ENCODE measurements at places on chromosomes 16 and 17.

DNA sequence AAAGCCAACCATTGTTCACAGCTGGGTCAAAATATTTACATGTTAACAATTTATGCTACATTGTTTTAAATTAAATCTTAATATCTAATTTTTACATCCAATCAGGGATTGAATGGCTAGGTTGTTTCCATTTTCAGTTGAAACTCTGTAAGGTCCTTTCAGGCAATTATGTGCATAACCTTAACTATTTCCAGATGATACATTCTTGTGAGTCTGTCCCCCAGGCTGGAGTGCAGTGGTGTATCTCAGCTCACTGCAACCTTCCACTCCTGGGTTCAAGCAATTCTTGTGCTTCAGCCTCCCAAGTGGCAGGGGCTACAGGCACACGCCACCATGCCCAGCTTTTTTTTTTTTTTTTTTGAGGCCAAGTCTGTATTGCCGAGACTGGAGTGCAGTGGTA, 10.4 kb downstream of the CDC42EP4 start:
- DNase-seq, result no peak

DNA sequence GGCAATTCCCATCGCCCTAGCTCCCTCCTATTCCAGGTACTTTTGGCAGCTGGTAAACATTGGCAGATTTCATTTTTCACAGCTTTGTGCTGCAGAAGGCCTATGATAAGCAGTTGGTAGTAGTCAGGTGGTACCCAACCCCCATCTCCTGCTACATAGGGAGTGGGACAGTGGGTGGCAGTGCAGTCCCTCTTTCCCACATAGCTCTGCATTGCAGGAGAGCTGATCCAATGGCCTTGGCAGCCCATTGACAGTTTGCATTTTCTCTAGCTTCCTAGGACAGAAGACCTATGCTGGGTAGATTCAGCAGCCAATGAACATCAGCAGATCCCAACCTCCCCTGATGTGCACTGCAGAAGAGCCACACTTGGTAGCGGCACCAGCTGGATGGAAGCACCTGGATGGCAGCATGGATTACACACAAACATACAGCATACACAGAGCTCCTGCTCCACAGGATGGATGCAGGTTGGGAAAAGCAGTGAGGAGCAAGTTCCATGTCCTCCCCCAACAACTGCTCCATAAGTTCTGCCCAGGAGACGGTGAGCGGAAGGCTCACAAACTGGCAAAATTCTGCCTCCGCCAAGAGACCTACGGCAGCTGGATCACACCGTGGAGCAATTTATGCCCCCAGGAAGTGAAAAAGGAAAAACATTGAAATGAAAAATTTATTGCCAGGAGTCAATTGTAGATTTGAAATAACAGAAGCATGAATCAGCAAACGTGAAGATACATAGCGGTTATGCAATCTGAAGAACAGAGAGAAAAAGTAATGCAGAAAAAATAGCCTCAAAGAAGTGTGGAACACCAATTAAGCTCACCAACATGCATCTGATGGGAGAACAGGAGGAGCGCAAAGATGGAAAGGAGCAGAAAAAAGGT, 95.7 kb downstream of the CACNG1 start:
- no peak for DNase-seq

- DNase-seq, result no peak
Observed at GRCh38 chr16:14011846-14012245, 59.3 kb upstream of the MRTFB start.

DNA sequence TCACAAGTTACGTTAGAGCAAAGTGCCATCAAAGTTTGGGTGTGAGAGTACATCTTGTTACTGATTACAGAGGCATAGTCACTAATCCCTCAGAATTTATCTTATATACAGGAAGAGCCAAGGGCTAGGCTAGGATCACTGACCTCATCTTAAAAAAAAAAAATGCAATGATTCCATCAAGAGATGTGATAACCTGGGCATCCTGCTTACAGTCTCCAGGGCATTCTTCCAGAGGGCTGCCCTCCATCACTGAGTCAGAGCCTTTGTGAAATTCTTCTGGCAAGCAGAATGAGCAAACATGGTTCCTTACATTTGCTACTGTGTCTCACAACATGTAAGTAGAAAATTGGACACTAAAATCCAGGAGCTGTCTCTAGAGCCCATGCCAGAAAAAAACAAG, 410.6 kb downstream of the ZFHX3 start:
- DNase-seq, result peak; percentile 57

GRCh38 chr17:77634710-77635109, 323.8 kb upstream of the TNRC6C start:
- no peak for DNase-seq

DNA sequence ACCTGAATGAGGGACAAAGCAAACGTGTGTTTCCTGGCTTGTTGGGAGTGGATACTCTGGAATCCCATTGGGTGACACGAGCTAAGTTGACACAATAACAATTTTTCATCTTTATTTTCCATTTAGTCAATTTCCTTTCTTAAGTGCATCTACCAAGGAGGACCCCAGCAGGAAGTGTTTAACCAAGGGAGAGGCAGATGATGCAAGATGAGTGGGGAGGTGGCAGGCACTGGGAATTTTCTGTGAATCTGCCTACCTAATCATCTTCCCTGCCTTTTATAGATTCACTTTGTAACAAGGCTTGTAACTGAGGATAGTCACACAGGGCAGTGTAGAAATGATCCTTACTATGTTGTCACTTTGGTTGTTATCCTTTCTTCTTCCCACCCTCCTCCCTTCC, 317.7 kb upstream of the HSBP1 start:
- no peak for DNase-seq

DNA sequence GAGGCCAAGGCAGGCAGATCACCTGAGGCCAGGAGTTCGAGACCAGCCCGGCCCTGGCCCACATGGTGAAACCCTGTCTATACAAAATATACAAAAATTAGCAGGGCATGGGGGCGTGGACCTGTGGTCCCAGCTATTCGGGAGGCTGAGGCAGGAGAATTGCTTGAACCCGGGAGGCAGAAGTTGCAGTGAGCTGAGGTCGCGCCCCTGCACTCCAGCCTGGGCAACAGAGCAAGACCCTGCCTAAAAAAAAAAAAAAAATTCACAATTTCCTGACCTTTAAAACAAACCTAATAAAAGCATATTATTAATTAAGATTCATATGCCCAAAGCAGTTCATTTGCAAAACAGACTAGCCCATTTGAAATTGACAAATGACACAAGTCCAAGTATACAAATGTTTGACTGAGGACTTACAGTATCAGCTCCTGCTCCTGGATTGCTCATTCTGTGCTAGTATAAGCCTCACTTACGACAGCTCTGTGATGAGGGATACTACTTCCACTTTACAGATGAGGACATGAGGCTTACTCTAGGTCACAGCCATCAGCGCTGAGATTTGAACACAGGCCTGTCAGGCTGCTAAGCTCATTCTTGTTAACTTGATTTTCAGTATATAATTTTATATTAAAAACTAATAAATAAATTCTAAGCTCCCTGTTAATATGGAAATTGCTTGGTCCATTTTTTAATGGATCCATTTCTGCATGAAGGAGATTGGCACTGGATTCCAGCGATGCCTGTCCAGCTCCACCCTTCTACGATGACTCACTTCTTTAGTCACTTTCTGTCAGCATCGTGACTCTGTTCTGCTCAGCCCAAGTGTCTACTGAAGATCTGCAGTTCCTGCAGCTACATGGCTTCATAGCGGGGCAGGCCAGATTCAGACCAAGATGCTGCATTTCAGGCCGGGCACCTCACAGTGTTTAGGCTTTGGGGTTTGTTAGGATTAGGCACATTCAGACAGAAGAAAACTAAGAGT, 88.2 kb downstream of the WDR59 start:
- DNase-seq, result peak; percentile 90

GRCh38 chr17:8739097-8739496, 5.5 kb downstream of the CCDC42 start:
- DNase-seq, result no peak

- DNase-seq, result peak; percentile 96
Observed at GRCh38 chr17:8125154-8125946, 1.4 kb upstream of the HES7 start.

- DNase-seq, result no peak
Observed at GRCh38 chr16:5735444-5735843, 637.8 kb upstream of the EEF2KMT start.

DNA sequence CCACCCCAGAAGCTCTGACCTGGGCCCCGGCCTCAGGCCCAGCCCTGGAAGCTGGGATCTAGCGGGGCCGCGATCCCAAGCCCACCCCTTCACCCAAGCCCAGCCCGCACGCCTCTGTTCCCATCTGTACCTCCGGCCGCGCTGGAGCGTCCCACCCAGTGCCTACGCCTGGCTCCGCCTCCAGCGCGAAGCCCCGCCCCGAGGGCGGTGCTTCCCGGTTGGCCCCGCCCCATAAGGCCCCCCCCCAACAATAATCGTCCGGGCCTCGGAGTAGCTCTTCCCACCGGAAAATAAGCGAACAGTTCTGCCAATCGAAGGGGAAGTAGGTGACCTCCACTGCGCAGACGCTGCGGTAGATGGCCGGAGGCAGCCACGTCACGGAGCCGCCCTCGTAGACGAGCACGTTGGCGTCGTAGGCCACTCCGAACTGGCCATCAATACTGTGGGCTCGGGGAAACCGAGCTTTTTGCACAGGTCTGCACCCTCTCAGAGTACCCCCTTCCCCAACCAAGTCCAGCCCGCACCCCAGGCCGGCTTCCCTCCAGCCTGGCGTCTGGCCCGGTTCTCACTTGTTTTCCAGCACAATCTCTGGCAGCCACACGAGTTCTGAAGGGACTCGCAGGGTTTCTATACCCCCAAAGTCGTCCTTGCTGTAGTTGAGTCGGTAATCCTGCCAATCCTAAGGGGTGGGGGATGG, 1.1 kb downstream of the CHRNE start:
- peak; percentile 90 for DNase-seq

DNA sequence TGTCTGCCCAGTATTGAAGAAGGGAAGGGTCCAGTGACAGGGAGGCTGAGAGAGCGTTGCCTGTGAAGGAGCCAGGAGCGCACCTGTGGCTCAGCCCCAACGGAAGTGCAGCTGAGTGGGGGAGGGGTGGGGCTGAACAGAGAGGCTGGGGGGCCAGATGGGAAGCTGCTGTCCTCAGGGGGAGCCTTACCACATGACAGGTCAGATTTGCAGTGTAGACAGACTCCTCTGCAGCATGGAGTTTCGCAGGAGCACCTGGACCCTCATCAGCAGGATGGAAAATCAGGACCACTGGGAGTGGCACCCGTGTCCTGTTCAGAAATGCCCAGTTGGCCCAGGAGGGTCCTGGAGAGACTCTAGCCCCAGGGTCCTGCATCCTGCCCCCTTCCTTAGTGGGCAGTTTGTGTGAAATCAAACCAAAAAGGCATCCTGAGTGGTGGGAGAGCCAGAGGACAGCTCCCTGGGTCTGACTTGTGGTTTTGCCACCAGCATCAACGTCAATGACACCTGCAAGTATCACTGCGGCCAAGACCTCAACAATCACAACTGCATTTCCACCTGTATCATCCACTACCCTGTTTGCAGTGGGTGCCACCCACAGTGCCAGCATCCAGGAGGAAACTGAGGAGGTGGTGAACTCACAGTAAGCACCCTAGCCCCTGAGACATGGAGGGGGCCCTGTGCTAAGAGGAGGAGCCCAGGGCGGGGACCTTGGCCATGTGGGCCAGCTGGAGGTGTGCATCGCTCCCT, 7.8 kb downstream of the CD300A start:
- peak; percentile 36 for DNase-seq

GRCh38 chr16:49068224-49068623, 213.4 kb downstream of the CBLN1 start:
- DNase-seq, result no peak
